ENCODE measurements at places on chromosomes 6 and 20.

DNA sequence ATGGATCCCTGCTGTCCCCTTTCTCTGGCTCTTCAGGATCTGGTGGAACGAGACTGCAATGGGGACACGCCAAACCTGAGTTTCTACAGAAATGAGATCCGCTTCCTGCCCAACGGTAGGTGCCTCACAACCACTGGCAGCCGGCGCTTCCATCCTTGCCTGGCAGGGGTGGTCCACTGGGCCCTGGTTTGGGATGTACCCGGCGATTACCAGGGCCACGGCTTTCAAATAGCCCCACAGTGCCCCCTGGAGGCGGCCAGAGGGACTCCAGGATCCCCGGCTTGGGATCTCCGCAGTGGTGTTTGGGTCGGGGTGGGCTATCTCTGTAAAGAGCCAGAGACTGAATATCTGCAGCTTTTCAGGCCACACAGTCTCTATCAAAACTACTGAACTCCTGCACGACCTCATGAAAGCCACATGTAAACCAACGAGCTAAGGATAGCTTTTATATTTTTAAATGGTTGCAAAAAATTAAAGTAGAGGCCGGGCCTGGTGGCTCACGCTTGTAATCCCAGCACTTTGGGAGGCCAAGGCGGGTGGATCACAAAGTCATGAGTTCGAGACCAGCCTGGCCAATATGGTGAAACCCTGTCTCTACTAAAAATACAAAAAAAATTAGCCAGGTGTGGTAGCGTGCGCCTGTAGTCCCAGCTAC, 3.7 kb downstream of the OGFR start:
- peak; percentile 58 for DNase-seq

- DNase-seq = no peak
Measured at GRCh38 chr6:85240787-85241385, 209.0 kb upstream of the NT5E start.

GRCh38 chr6:3549314-3549940, 92.6 kb upstream of the SLC22A23 start:
- DNase-seq = no peak

- DNase-seq = no peak
Measured at GRCh38 chr6:66184091-66184490, 477.1 kb upstream of the EYS start.

DNA sequence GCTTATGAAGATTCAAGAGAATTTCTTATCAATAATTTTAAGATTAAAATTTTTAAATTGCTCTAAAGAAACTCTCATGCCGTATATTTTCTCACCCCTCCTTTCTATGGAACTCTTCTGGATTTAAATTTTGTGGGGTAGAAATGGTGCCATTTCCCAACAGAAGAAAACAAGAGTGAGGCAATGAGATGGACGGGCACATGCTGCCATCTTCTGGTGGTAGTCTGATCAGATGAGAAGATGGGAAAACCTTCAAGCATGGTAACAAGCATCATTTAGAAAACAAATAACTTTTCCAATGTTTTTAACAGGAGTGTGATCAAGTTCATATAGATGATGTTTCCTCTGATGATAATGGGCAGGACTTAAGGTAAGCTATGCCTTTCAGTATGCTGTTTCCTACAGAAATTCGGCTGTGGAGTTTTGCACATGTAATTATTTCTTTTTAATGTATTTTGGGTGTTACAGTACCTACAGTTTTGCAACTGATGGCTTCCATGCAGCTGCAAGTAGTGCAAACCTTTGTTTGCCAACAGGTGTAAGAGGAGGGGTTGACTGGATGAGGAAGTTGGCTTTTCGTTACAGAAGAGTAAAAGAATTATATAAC, 271.4 kb downstream of the EYA4 start:
- DNase-seq = peak; percentile 3

DNA sequence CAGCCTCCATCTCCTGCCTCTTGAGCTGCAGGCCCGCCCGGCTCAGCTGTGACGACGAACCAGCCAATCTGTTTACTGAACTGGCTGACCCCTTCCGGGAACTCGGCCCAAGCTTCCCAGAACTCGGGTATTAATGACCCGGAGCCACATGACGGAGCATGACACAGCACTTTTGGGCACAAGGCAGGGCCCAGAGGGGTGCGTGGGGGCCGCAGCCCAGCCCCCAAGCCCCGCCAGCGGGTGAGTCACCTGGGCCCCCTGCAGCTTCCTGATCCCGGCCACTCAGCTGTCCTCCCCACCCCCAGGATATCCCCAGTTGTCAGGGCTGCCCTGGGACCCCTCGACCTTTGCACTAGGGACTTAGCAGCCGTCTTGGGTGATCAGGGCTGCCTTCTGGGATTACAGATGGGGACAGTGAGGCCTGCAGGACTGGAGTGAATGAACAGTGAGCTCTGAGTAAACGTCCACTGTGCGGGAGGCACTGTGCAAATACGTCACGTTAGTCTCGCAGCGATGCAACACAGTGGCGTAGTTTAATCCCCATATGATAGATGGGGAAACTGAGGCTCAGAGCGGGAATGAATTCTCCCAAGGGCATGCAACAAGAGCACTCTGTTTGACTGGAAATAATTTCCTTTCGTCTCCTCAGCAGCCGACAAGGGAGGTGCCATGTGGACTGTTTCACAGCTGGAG, 102.1 kb downstream of the CEBPB start:
- peak; percentile 24 for DNase-seq

DNA sequence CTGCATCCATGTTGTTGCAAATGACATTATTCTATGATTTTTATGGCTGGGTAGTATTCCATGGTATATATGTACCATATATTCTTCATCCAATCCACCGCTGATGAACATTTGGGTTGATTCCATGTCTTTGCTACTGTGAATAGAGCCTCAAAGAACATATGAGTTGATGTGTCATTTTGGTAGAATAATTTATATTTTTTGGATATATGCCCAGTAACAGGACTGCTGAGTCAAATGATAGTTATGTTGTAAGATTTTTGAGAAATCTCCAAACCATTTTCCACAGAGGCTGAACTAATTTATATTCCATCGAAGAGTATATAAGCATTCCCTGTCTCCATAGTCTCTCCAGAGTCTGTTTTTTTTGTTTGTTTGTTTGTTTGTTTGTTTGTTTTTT, 1373.5 kb downstream of the GRIK2 start:
- DNase-seq = no peak

GRCh38 chr6:10521104-10521808, at the start of gene GCNT2:
GCNT2 (plus strand) TSS chr6:10521351; CDS start chr6:10528912, 7,561 bp downstream.
- no peak for DNase-seq

GRCh38 chr6:95723638-95724037, 146.3 kb downstream of the MANEA start:
- no peak for DNase-seq

DNA sequence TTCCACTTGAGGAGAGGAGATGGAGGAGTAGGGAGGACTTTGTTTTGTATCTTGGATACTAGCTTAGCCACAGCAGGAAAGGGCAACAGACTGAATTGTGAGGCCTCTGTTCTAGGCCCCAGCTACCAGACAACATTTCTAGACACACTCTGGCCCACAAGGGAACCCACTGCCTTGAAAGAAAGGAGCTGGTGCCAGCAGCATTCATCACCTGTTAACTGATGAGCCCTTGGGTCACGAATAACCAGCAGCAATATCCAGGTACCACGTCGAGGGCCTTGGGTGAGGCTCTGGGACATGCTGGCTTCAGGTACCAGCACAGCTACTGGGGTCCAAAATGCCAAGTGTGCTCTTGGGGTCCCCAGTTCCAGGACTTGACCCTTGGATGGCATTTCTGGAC, 165.5 kb downstream of the PRKN start:
- no peak for DNase-seq

DNA sequence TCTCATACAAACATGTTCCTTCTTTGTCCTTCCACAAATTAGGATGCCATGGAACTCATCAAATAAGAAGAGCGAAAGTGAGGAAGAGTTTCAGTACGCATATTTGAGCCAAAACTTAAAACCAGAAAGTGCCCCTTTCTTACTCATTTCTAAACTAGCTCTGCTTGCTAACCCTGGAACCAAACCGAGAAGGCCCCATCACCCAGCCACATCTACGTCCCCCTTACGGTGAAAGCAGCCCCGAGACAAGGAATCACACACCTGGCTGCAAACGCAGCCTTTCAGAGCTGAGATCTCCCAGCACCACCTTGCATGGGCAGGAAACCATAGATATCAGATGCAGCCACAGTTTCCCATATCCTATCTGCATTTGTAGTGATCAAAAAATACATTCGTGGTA, 28.5 kb downstream of the TRERF1 start:
- peak; percentile 19 for DNase-seq

Data from stimulated activated CD4-positive, alpha-beta T cell treated with anti-CD3 and anti-CD28 coated beads, Interleukin-4, amount 100 ng/mL, for 4 hours (primary cell).